ENCODE measurements at places on chromosomes 7 and 10.

GRCh38 chr10:29917311-29917710 lies 142.1 kb downstream of the JCAD start:
- no peak for DNase-seq

GRCh38 chr10:28403090-28403489 lies 100.2 kb upstream of the MPP7 start:
- DNase-seq: no peak

DNA sequence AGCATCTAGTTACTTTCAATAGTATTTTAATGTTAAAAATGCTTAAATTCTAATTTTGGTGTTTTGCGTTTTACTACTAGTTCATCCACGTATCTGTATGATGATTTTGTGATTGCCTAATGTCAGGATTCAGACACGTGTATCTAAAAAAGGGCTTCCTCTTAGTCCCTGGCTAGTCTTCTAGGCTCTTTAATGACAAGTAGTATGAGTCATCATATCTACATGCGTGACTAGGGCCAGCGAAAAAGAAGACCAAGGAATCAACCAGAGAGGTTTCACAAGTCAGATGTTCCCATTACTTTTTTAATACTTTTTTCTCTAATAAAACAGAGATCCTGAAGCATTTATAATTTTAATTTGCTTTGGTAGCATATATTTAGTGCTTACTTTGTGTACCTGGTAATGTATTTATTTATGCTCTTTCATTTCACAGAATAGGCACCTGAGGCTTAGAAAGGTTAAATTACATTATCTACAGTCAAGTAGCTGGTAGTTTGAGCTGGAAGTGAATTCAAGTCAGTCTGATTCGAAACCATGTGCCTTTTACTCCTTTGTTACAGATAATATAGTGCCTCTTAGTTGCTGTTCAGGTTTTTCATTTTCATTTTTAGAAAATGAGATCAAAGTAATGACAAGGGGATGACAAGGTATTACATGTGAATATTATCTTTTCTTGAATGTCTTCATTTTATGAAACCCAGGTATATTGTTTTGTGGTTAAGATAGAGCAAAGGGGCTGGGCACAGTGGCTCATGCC lies 140.3 kb downstream of the FOXP2 start:
- no peak for DNase-seq

DNA sequence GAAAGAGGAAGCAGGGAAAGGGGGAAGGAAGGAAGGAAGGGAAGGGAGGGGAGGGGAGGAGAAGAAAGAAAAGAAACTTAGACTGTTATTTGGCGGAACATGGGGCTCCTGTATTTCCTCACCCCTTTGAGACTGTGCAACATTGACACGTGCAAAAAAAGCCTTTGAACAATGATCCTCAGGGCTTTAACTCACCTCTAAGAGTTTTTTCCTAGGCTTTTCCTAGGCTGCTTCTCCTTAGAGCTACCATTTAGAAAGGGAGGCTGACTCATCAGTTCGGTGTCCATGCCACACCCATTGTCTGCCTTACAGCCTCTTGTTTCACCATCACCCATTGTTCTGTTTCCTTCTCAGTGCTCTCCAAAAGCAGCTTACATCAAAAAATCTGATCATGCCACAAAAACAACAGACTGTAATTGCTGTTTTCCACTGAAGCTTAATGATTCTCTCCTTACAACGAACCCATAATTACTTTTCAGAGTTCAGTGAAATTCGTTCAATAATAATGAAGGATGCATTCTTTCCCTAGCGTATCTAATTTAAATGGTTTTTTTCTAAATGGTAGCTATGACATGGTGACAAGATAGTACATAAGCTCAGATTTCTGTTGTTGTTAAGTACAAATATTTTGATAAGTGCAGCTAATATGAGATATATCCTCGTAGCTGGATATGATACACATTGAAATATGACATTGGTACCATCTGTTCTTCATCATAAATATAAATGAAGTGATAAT lies 90.8 kb downstream of the PRLHR start:
- DNase-seq: no peak

GRCh38 chr7:7979558-7979957 lies 11.0 kb downstream of the GLCCI1 start:
- DNase-seq: no peak

- no peak for DNase-seq
These were observed 11.2 kb upstream of the PRKAR1B start for GRCh38 chr7:738241-738640.

DNA sequence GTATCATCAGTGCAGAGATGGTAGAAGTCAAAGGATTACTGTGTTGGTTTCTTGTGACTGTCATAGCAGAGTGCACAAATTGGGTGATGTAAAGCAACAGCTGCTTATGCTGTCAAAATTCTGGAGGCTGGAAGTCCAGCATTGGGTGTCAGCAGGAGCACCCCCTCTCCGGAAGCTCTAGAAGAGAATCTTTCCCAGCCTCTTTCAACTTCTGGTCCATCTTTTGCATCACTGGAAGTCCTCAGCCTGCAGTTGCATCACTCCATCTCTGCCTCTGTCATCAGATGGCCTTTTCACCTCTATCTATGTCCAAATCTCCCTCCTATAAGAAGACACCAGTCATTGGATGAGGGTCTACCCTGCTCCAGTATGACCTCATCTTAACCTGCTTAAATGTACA lies 35.8 kb upstream of the GALNTL5 start:
- DNase-seq: no peak

DNA sequence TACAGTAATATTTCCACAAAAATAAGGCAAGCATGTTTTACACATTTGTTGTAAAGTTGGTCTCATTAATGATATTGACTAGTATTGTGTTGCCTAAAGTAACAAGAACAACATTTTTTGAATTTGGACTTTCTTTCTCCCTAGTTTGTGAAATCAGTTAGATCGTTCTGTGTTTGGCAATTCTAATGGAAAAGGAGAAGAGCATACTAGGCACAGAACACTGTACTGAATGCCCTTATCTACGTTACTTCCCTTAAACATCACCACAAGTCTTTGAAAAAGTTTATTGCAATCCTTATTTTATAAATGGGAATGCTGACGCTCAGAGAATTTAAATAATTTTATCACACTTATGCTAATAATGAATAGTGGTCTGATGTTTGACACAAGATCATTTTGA lies 372.2 kb downstream of the EXOC4 start:
- no peak for DNase-seq

- no peak for DNase-seq
These were observed 211.6 kb downstream of the SFMBT2 start for GRCh38 chr10:7199152-7199760.

DNA sequence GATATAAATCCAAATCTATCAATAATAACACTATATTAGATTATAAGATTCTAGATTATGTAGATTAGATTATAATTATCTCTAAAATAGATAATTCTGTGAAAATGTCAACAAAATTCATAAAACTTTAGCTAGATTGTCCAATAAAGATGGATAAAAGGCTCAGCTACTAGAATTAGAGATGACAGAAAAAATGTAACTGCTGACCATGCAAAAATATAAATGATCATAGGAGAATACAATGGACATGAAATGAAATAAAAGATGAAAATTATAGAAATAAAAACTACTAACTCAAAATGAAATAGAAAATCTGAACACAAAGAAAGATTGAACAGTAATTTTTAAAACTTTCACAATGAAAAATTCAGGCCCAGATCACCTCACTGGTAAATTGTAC lies 1332.1 kb upstream of the CELF2 start:
- no peak for DNase-seq

- DNase-seq: no peak
These were observed 313.1 kb upstream of the RNF32 start for GRCh38 chr7:156327474-156327873.

DNA sequence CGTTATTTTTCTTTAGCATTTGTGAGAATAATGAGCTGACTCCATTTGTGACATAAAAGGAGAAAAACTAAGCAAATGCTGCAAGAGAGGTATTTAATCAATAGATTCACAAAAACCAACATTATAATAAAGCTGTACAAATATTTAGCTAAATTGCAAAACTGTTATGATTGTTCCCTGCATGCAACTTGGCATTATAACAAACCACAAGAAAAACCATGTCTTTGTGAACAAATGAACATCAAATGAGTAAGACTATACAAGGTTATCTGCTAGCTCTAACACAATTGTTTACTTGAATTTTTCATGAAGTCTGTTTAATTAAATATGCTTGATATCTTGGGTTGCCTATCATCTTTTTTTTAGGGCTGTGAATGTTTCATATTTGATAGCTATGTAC lies 50.8 kb upstream of the PPP1R9A start:
- DNase-seq: no peak

- no peak for DNase-seq
These were observed 154.5 kb downstream of the TMEM168 start for GRCh38 chr7:112635742-112636141.

- DNase-seq: no peak
These were observed 32.7 kb upstream of the ARMS2 start for GRCh38 chr10:122421742-122422141.

DNA sequence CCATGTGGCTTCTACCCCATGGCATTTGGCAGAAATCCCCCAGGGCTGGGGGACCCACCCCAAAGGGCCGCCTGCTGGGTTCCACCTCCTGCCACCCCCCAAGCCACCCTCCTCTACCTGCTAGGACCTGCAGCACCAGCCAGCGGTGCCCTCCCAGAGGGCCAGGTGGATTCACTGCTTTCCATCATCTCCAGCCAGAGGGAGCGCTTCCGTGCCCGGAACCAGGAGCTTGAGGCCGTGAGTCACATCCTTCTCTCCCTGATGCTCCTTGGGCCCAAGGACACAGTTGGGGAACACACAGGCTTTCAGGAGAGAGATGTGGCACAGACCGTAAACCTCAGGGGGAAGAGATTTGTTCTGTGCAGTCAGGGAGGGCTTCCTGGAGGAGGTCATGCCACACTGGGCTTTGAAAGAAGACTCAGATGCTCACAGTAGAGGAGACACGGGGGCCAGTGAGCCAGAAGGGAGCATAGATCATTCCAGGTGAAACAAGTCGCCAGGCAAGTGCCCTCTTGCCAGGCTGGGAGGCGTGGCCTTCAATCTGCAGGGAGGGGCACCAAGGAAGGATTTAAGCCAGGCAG lies 11.5 kb upstream of the SH2B2 start:
- DNase-seq: no peak

GRCh38 chr10:93977442-93977841 lies 16.3 kb upstream of the PLCE1 start:
- DNase-seq: no peak

DNA sequence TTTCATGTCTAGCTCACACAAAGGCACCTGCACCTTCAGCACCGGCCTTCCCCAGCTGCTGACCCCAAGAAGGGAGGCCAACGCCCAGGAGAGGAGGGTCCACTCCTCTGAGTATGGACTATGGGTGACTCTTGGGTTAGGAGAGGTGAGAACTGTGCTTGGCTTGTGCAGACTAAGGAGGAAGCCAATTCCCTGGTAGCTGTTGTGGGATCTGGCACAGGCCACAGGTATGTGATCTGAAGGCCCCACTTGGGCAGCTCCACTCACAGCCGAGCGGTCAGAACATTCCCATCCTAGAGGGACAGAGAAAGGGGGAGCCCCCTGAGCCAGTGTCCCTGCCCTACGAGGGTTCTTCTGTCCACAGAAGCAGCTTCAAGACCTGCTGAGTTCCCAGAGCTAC lies 52.8 kb upstream of the FIGNL1 start:
- no peak for DNase-seq
